ENCODE measurements at places on chromosomes 4 and X.

- DNase-seq: no peak
Observed at GRCh38 chr4:42708625-42709024, 51.7 kb upstream of the ATP8A1 start.

DNA sequence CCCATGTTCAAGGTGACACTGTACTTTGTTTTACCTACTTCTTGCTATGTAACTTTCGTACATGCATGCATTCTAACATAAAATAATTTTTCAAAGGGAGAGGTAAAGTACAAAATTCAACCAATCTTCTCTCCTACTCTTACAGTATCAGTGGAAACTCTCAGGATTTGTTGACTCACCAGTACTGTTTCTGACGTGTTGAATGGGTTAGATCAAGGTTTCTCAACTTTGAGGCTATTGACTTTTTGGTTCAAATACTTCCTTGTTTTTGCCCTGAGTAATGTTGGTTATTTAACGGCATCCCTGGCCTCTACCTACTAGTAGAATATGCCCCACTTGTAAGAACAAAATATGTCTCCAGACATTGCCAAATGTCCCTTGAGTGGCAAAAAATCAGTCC lies 94.6 kb upstream of the SMAD1 start:
- no peak for DNase-seq

- no peak for DNase-seq
Observed at GRCh38 chr4:8939840-8940742, 68.5 kb upstream of the HMX1 start.

GRCh38 chrX:105876658-105877057 lies 54.3 kb downstream of the NRK start:
- no peak for DNase-seq

DNA sequence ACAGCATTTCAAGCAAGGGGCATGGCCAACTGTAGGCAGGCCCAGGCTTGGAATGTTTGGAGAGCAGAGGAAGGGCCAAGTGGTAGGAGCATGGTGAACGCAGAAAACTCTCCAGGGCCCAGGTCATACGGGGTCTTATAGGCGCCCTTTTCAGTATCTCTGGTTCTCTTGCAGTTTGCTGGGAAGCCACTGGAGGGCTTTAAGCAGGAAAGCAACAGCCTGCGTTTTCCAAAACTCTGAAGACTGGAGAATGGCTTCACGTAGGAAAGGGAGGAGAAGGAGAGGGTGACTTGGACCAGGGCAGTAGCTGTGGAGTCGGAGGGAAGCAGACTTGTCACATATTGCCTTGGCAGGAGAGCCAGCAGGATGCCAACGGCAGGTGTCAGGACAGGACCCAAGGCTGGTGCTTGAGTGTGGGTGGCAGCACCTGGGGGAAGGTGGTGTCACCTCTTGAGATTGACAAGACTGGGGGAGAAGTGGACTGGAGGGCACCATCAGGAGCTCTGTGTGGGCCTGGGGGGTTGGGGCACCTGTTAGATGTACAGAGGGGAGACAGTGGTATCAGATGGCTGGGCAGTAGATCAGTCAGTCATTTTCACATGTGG lies 21.9 kb downstream of the TKTL1 start:
- peak; percentile 26 for DNase-seq

DNA sequence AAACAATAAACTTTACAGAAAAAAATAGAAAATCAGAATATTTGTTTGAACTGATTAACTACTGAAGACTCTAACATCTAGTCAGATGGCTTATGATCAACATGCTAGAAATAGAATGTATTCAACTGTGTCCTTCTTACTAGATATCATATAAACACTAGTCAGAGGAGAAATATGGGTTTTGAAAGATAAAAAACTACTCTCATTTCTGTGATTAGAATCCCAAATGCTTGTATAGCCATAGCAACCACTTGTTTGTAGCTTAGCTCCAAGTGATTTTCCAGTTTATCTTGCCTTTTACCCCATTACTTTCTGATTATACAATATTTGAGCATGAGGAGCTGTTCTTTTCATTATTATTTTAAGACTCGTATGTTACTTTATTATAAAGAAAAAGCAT lies 31.2 kb downstream of the USP38 start:
- DNase-seq: no peak

- no peak for DNase-seq
Observed at GRCh38 chr4:154471032-154471431, 20.6 kb downstream of the DCHS2 start.

DNA sequence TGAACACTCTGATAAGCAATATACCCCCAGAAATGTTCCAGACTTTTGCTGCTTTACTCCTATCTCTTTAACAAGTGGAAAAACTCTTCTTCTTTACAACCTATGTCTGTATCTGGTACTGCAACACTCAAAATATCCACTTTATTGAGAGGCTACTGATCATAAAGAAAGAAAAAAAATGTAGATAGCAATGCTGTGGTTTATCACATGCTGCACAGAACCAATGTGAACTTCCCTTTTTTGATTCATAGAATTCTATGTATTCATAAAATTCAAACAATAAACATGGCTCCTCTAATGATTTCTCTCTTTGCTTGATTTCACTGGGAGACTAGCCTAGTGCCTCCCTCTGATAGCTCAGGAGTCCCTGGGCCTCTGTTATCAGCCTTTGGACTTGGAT lies 223.5 kb downstream of the ZNF674 start:
- DNase-seq: no peak

GRCh38 chr4:2712261-2712842 lies 43.8 kb downstream of the TNIP2 start:
- DNase-seq: no peak

GRCh38 chr4:133997436-133997835 lies 204.2 kb downstream of the PABPC4L start:
- DNase-seq: no peak

- DNase-seq: no peak
Observed at GRCh38 chrX:71909956-71910355, 689 bp upstream of the NHSL2 start.

DNA sequence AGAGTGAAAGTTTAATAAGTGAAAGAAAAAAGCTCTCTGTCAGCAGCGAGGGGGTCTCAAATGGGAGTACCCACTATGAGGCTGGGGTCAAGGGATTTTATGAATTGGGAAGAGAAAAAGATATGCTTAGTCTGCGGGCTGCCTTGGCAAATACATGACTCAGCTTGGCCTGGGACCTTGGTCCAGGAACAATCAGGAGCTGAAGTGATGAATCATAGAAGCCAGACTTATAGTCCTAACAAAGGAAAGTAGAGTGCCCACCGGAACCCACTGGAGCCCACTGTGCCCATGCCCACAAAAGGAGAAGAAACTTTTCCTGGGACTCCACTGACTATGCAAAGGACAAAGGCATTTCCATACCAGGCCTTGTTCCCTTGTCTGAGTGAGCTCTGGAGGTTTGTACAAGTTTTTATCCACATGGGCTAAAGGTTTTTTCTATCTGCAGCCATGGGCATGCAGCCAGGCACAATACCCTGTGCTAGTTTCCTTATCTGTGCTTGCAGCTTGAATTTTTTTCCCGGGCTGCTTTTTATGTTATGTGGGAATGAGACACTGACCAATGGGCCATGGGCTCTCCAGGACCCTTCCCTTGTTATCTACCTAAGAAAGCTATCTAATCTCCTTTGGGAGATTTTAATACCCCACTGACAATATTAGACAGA lies 201.7 kb downstream of the FAM133A start:
- DNase-seq: no peak

- DNase-seq: no peak
Observed at GRCh38 chr4:108399610-108400265, 220.6 kb upstream of the RPL34 start.

DNA sequence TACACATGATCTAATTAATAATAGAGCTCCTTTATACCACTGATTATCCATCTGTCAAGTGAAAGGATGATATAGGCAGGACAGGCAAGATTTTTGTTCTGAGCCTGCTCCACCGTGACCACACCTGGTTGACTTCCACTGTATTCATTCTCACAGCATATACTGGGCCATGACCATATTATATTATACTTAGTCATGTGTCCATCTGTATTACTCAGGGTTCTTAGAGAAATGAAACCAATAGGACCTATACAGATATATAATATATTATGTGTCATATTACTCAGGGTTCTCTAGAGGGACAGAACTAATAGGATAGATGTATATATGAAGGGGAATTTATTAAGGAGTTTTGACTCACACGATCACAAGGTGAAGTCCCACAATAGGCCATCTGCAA lies 675.1 kb downstream of the GRXCR1 start:
- DNase-seq: no peak

DNA sequence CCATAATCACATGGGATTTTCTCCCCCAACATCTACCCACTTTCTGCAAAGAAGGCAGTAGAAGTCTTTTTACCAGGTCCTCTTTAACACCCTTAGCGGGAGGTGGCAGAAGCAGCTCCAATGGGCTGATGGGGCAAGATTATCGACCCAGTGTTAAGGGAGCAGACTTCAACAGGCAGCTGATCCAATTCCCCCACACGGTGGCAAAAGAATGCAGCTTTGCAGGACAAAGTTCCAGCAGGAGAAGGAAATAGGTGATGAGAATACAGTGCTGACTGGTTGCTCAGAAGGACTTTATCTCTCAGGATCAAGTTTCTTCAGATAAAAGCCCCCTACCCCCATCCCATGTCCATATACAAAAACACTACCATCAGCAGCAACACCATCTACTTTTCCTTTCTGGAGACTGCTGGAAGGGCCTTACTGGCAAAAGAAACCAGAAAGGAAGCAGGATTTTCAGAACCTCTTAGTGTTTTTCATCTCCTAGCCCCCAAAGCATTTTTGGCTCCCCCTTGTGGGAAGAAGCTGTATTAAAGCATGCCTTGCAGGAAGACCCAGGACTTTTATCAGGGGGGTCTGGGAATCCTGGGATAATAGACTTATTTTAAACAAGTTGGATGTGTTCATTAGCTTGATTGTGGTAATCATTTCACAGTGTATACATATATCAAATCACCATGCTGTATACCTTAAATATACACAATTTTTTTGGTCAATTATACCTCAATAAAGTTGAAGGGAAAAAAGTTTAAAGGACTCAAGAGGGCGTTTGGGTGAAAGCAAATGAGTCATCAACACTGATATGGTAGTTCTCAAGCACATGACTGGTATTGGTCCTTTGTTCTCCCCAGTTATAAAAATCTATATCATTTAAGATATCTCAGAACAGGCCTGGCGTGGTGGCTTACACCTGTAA lies 146.4 kb downstream of the GPC3 start:
- DNase-seq: peak; percentile 6

DNA sequence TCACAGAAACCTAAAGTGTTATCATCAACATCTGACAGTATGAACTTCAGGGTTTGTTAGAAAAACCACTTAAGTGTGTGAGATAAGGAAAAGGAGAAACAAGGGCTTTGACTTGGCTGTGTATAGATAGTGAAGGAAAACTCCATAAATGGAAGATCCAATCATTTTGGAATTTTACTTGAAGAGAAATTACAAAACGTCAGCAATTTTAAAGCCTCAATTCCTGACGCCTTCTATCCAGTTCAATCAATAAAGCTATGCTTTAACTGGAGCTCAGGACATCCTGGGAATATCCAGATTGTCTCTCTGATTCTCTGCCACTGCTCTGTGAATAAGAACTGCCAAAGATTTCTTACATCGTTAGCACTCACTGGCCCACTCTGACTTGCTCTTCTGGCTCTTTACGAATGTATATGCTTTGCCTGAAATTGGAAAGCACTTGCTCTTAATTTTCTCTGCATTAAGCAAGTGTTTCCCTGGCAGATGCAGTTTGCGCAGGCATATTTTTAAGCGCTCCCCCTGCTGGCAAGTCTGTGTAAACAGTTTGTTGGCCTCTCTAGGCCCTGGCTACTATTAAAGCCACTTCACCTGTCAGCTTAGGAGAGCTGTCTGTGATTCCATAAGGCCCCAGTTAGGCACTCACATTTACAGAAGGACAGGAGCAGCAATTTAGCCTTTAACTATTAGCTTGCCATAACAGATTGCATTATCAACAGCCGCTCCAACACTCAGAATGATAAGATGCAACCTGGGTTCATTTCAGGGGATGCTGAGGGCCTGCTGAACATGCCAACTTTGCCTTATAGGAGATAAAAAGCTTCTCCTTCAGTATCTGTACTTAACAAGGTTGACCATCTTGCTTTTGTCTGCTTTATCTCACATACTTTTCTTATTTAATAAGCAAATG lies 251.4 kb upstream of the DDX53 start:
- DNase-seq: peak; percentile 32

DNA sequence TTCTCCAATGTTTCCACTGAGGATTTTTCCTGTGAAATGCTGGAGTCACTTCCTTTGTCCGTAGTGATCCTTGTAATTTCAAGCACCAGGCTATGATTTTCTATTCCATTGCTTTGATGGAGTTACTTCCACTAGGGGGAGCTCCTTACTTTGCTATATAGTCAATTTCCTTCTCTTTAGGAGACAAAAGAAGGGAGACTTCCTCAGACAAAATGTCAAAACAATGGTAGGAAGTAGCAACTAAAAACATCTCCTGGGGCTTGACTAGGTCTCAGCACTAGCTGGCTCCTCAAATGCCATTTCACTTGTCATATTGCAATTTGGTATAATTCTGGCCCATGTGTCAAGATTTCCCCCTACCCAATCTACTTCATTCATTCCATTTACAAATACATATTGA lies 24.1 kb downstream of the ZCCHC12 start:
- peak; percentile 54 for DNase-seq

DNA sequence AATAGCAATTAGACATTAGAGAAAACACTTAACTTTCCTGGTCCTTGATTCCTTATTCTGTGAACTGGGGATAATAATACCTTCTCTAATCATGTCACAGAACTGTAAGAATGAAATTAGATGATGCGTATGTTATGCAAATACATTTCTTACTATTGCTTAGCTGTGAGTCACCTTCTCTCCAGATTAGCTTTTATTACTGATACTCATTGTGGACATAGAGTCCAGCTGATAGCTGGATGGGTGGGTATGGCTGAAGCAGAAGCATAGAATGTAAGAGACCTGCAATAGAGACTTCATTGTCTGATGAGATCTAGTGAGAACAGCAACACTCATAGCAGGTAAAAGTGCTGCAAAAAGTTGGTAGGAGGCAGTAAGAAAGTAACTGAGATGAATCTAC lies 437.2 kb upstream of the ZFP42 start:
- DNase-seq: no peak

DNA sequence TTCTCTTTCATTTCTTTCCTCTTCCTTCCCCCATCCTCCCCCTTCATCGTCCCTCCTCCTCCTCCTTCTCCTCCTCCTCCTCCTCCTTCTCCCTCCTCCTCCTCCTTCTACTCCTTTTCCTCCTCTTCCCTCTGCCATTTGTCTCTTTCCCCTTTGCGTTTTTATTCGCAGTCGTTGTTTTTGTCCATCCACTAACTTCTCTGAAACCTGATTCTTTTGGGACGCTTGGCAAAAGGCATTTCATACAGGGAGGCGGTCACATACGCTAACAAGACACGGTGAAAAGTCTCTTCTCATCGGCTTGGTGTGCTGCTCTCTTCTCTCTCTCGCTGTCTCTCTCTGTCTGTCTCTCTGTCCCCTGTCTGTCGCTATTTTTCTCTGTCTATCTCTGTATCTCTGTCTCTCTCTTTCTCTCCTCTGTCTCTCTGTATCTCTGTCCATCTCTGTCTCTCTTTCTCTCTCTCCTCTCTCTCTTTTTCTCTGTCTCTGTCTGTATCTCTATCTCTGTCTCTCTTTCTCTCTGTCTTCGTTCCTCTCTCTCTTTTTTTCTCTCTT lies 5.4 kb upstream of the SHOX start:
- DNase-seq: no peak

Measured in CD4-positive, alpha-beta T cell treated with Interleukin-17A for 1 hour (primary cell).